HCT116 (cell line): ENCODE measurements at places on chromosomes 7 and 10. TPM values are rescaled to one million over a fixed set of nuclear protein-coding genes. Genes with fewer than 3 reads are reported as not detected.

Gene CSTF2T
- 18.5 TPM for total RNA-seq

GRCh38 chr7:69736126-69736810 is 138.0 kb downstream of the AUTS2 start:
- no peak for DNase-seq

GRCh38 chr7:47027695-47028240 is 554.1 kb downstream of the TNS3 start:
- no peak for DNase-seq

- no peak for DNase-seq
Measured at GRCh38 chr10:131998845-131999681, 17.3 kb upstream of the BNIP3 start.

GRCh38 chr10:100782461-100783244 is 37.3 kb downstream of the PAX2 start:
- no peak for DNase-seq

DNA sequence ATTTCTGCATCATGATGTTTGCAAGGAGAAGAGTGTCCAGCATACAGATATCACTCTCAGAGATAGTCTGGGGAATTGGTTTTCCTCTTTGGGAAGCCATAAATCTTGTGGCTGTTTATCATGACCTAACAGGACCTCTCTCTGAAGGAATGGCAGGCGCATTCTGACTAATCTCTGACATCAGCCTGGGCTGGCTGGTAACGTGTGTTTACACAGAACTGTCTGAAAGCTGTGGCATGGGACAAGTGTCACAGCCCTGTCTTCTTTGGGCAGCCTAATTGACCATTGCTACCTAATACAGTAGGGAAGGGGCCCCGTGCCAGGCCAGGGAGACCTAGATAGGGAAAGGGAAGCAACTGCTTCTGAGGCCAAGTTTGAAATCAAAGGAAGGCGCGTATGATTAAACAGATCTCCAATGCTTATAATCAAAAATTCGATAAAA is 73.9 kb upstream of the CABCOCO1 start:
- DNase-seq: no peak

GRCh38 chr7:45647967-45648670 is 74.0 kb downstream of the ADCY1 start:
- DNase-seq: no peak

DNA sequence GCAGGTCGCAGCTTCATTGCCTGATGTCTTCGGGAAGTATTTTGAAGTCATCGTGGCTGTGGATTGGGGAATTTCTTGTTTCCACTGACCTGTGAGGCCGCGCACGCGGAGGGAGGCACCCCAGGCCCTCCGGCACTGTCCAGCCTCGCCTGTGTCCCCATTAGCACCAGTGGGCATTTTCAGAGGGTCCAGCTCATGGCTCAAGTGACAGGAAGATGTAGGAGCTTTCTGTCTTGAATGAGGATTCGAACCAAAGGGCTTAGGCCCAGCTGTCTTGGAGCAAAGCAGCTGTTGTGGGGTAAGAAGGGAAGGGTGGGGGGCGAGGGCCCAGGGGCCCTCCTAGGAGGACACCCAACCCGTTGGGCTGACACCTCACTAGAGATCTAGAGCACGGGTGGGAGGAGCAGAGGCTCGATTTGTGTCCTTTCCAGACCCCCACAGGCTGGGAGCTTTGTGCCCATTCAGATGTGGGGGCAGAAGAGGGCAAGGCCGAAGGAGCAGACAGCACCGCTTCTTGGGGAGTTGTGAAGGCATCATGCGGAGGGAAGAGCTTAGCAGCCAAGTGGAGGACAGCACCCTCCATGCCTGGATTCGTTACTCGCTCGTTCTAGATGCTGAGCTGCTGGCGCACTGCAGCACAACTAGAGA is 914 bp downstream of the ZNF37A start:
- DNase-seq: no peak

DNA sequence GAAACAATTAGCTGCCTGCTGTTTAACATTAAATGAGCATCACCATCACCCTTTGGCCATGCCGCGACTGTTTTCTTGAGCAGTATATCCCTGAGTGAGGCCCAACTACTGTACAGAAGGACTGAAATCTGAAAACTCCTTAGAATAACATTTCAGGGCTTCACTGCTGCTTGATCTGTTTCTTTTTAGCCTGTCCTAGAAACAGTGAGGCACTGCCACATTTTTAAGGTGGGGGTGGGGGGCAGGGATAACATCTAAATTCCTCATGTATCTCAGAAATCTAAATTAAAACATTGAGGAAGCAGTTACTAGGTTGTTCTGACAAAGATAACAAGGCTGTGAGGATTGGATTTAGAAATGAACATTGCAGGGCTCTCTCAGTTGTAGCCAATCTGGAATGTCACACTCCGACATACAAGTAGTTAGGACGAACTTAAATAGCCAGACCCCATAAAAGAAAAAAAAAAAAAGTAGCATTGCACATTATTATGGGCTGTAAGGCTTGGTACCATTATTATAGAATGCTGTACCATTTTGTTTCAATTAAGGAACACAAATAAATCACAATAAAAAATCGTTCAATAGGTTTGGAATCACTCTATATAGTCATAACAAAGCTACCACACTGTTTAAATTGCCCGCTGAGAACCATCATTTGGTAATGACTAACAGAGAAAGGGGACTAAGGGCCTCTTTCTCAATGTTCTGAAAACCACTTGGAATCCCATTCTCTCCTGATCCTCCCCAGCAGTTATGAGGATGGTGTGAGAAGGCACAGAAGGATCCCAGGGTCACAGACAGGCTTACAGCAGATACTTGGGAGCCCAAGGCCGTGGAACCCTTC is 256.1 kb downstream of the INHBA start:
- no peak for DNase-seq
